Activated naive CD8-positive, alpha-beta T cell treated with anti-CD3 and anti-CD28 coated beads, Interleukin-2, amount 10 ng/mL, durations not matched to agents 7 days and 5 days (primary cell): ENCODE measurements at places on chromosomes 3 and 15.

GRCh38 chr15:31200735-31201151, 99.2 kb upstream of the TRPM1 start:
- DNase-seq, result peak; percentile 76

DNA sequence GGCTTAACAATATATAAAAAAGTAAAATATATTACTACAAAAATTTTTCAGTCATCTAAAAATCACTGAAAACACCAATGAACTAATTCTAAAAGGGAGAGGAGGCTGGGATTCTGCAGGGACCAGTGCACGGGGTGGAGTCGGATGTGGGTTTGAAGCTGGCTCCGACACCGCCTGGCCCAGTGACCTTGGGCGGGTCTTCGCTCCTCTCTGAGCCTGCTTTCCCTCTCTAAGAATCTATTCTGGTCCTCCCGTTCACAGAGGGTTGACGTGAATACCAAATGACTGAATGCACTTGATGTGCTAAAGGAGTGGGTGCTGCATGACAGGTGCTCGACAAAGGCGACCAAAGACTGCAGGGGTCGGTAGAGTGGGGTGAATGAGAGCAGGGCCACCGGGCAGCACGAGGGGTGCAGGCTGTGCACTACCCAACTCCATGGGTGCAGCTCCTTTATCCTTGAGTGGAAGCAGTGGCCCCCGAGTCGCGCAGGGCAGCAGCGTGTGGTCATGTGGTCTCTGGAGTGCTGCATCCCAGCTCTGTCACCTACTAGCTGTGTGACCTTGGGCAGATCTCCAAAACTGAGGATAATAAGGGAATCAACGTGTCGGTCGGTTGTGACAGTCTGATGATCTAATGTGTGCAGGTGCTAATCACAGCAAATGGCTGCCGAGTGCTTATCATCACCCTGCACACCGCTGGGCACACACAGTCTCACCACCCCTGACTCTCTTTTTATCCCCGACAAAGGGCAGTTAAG, 8.6 kb upstream of the IQSEC1 start:
- DNase-seq, result no peak

GRCh38 chr15:36599620-36600433, 20.4 kb downstream of the CDIN1 start:
- DNase-seq, result no peak

- no peak for DNase-seq
These were observed 37.2 kb upstream of the BDH1 start for GRCh38 chr3:197593046-197593380.

DNA sequence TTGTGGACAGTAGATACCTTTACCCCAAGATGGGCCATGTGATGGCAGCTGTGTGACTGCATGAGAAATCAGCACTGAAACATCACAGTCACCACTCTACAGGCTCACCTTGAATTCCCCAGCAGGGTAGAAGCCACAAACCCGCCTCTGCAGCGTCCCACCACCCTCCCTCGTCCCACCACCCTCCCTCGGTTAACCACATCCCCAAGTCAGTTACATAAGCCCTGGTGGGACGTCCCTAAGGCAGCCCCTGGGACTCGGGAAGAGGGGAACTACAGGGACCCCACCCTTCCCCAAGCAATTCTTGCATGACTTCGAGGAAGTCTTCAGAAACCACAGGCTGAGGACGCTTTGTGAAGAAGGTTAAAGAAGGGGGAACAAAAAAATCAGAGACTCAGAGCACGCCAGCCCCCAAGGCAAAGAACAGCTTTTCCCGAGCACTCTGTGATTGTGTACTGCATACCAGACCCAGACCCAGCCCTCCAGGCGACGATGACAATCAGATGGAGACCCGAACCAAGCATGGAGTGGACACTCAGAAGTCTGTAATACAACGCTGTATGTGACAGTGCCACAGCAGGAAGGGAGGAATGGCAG, 60.5 kb downstream of the SH3BP5 start:
- peak; percentile 72 for DNase-seq

DNA sequence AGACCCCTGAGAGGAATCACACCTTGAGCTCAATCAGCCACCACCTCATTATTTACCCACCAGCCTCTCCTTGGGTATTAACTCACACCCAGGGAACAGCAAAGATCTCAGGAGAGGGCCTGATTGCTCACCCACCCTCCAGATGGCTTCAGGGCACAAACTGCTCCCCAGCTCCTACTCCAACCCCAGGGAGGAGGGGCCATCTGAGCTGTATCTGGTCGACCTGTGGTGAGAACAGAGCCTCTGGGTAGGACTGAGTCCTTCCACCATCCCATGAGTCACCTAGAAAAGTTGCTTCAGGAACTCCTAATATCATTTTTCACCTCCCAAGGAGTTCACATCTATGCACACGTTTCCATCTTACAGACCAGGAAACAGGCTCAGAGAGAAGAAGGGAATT, 44.8 kb upstream of the HES1 start:
- DNase-seq, result no peak

- DNase-seq, result no peak
These were observed 151.3 kb downstream of the XXYLT1 start for GRCh38 chr3:195119461-195120266.

DNA sequence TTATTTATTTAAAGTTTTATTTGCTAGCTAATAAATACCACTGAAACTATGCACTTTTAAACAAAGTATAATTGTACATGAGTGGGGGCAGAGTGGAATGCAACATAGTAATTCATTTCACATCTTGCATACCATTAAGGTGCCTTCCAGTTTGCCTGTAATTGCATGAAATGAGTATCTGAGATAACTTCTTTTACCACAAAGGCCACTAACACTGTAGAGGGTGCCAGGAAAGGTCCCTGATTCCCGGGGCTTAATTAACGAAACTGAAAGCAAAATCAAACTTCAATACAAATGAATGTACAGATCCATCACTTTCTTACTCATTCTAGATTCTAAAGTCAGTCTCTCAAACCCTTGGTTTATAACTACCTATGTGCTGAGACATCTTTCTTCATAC, 2.1 kb downstream of the CD47 start:
- no peak for DNase-seq

DNA sequence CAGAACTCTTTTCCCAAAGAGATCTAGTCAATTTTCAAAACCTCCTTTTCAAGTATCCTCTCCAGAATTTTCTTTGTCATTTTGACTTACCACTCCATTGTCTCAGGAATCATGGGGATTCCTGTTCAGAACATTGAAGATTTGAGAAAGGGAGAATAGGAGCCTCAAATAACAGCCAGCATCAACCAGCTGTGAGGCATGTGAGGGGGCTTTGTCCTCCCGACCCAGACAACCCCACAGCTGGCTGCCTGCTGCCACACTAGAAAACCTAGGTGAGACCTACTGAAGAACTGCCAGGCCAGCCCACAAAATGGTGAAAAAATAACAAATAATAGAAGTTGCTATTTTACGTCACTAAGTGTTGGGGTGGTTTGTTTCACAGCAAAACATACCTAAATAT, 5.9 kb upstream of the ARHGEF26 start:
- no peak for DNase-seq

DNA sequence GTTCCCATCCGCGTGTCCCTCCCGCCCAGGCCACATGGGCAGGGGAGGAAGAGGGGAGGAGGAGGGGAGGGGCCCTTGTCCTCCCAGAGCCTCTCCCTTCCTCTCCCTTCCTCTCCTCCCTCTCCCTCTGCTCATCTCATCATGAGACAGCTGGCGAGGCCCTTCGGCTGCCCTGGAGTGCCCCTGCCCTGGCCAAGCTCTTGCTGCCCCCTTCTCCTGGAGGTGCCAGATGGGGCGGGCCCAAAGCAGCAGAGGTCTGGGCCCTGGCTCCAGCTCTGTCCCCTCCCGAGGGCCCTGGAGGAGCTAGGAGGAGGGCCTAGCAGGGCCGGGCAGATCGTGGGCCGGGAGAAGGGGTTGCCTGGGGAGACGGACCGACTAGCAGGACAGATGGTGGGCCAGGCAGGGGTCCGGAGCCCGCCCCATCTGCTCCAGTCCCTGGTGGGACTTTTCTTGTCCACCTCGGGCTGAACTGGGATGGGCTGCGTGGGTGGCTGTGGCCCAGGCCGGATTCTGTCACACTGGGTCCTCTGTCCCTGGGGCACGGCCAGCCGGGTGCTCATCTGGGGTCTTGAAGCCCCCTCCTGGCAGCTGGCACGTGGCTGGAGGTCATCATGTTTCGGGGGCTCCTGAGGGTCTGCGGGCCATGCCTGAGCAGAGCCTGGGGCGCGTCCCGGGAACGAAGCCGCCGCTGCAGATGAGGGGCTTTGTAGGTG, 183.4 kb downstream of the GOLGA6L6 start:
- peak; percentile 30 for DNase-seq

DNA sequence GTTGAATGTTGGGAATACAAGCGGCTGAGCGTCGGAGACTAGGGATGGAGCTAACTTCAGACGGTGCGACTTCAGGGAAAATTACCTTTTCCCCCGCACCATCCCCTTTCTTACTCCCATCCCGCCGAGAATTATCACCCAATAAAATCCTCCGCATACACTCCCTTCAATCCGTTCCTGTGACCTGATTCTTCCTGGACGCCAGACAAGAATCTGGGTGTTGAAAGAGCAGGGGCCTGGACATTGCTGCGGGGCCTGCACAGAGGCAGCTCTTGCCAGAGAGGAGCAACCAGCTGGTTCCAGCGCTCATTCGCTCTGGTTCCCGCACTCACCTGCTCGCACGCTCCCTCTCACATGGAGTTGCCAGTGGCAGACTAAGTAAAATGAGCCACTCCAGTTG, 241.9 kb downstream of the ALCAM start:
- no peak for DNase-seq

GRCh38 chr3:82509951-82510603, 748.6 kb upstream of the GBE1 start:
- DNase-seq, result no peak

GRCh38 chr3:104040896-104041295, 1325.8 kb upstream of the ALCAM start:
- DNase-seq, result no peak

DNA sequence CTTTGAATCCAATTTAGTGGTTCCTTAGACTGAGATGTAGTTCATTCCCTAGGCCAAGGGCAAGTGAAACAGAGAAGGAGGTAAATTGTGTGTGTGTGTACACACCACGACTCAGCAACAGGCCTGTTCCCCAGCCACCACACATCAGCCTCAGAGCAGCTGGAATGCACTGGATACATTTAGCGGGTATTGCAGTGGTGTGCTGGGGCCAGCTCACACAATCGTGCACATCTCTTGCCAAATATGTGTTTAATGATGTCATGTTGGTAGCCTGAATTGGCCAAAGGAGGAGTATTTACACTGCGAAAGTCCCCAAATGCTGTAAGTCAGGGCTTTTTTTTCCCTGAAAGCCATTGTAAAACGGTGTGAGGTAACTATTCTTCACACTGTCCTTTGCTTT, 82.3 kb downstream of the RBPMS2 start:
- DNase-seq, result no peak

GRCh38 chr3:134282659-134283047, 32.0 kb upstream of the RYK start:
- no peak for DNase-seq

DNA sequence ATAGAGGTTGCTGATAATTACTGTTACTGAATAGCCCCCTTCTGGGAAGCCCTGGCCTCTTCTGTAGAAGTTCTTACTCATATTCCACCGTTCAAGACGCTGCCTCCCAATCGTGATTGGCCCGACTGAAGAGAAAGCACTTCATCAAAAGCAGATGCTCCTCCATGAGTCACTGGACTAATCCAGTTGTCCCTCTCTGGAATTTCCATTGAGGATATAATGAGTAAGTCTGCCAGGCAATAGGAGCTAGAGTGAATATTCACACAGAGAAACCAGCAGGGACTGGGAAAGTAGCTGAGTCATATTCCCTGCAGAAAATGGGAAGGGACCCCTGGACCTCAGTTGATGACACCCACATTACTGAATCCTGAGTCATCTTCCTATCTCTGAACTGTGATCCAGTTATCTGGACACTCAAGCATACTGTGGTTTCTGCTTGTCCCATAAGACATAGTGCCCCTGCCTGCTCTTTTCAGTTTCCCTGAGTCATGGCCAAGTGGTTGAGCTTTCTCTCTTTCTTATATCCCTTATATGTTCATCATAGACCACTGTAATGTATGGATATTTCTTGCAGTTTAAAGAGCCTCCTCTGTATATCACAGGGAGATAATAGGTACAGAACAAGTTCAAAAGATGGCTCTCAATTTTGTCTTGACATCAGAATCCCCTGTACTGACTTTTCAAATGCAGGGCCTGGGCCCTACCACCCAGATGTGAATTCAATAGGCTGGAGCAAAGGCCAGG, 151.2 kb upstream of the CDIN1 start:
- no peak for DNase-seq

DNA sequence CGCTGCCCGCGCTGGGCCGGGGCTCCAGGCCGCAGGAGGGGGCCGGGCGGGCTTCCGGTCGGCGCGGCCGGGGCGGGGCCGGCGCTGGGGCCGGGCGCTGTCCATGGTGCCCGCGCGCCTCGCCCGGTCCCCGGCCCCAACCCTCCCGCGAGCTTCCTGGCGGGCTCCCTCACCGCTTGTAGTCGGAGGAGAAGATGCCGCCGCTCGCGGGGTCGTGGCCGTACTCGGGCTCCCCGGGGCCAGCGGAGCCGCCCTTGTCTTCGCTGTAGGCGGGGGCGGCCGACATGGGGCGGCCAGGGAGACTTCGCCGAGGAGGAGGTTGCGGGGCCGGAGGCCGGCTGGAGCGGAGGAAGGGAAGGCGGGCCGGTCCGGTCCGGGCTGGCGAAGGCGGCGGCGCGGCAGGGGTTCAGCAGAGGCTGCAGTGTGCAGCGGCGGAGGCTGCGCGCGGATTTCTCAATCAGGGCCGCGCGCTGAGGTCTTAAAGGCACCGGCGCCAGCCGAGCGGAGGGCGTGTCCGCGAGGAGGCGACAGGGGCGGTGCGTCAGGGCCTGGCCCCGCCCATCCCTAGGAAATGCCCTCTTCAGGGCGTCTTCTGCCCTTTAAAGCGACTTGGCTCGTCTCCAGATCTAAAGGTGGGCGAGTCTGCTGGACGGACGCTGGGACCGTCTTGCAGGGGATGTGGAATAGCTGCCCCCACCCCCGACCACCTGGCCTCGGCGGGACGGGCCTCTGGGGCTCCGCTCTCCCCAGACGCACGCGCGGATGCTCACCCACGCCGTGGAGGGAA, at the start of gene AP3B2:
Gene AP3B2, minus strand, starts transcription at position 455 of the 787 bp plus-strand sequence. Its CDS starts 169 bp downstream, at position 286.
- peak; percentile 84 for DNase-seq

DNA sequence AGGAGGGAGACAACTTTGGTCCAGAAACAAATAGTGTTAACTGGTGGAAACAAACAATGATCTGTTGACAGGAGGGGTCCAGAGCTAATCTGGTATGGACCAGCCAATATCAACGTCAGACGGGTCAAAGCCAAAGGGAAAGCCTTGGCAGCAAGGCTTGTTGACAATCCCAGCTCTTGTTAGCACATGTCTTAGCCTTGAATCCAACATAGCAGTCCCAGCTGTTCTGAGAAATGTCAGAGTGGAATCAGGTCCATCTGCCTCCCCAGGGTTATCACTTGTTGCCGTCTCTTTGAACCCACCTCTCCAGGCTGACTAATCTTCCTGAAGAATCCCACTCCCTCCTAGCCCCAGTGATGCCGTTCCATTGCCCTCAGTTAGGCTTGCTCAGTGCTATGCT, 404.6 kb upstream of the MCTP2 start:
- DNase-seq, result no peak

DNA sequence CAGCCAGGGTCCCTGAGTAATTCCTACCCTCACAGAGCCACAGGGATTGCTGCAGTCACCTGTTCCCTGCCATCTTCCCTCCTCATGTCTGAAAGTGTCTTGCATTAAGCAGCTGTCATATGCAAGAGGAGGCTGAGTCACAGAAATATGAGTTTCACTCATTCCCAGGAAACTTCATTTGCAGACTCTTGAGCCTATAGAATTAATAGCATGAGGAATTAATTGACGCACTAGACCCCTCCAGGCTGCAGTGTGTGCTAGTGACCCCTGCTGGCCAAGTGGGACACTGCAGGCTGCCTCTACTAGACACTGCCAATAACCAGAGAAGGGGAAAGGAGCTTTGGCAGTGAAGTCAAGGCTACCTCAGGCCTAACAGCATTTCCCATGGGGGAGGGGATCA, 50.6 kb upstream of the SLC6A1 start:
- peak; percentile 44 for DNase-seq

- no peak for DNase-seq
These were observed 8.9 kb upstream of the HERC1 start for GRCh38 chr15:63842626-63843025.
